ENCODE measurements at places on chromosomes 13 and 19.

DNA sequence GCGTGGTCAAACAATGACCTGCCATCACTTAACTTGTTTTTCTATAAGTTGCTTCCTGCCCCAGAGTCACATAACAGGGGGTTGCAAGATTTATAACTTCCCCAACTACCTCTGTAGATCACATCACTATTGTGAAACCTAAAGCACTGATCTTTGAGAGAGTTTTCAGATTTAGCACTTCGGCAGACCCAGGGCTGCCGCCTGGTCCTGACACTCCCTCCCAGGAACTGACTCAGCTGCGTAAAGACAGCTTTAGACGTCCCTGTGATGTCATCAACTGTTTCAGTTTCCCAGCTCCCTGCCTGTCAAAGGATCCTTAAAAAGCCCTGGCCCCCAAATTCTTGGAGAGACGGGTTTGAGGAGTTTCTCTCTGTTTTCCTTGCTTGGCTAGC is 33.3 kb downstream of the IGFL2 start:
- no peak for DNase-seq

DNA sequence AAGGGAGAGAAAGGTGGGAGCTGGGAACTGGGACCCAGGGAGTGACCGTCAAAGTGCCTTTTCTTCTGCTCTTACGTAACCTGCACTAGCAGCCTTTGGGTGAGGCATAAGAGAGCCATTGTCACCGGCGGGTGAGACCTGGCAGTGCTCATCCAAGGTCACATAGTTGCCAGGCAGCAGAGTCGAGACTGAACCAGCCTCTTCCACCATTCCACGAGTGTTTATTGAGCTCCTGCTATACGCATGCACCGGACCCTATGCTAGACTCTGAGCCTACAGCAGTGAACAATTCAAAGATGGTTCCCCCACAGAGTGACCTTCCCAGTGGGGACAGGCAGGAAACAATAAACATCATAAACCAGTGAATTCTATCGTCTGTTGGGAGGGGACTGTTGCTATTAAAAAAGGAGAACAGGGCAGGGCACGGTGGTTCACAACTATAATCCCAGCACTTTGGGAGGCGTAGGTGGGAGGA is 18.6 kb upstream of the STRN4 start:
- no peak for DNase-seq

- DNase-seq, result no peak
Measured at GRCh38 chr13:51727634-51728274, 76.2 kb downstream of the DHRS12 start.

GRCh38 chr13:114269281-114269770 is 12.1 kb upstream of the UPF3A start:
- DNase-seq, result no peak

DNA sequence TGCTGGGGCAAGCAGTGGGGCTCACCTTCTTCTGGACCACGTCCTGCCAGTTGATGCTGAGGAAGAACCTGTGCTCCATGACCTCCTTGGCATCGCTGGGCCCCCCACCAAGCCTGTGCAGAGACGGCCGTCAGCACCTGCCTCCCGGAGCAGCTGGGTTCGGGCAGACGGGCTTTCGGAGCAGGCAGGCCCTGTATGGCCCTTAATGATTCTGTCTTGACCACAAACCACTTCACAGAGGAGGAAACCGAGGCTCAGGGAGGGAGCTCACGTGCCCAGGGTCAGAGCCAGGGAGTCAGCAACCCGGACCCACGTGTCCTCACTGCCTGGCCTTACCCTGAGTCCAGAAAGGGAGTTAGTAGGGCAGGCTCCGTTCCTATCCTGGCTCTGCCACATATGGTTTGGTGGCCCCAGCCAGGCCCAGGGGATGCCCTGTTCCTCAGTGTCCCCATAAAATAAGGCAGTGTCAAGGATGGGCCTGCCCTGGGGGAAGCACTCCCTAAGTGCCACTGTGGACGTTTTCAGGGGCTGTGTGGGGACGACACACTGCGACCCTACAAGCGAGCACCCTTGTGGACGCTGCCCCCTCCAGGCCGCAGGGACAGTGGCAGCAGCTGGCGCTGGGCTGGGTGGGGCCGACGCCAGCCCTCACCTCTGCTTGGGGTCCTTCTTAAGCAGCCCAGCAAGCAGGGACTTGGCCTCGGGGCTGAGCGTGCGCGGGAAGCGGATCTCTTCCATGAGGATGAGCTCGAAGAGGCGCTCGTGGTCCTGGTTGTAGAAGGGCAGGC is 8.9 kb upstream of the CCNP start:
- no peak for DNase-seq

GRCh38 chr13:67229481-67230403 is at the start of gene PCDH9:
Gene PCDH9, minus strand, starts transcription at chr13:67230336. Its CDS starts 1,896 bp downstream, at chr13:67228440.
- no peak for DNase-seq

GRCh38 chr19:13762635-13763235 is 1.6 kb upstream of the MRI1 start:
- no peak for DNase-seq

DNA sequence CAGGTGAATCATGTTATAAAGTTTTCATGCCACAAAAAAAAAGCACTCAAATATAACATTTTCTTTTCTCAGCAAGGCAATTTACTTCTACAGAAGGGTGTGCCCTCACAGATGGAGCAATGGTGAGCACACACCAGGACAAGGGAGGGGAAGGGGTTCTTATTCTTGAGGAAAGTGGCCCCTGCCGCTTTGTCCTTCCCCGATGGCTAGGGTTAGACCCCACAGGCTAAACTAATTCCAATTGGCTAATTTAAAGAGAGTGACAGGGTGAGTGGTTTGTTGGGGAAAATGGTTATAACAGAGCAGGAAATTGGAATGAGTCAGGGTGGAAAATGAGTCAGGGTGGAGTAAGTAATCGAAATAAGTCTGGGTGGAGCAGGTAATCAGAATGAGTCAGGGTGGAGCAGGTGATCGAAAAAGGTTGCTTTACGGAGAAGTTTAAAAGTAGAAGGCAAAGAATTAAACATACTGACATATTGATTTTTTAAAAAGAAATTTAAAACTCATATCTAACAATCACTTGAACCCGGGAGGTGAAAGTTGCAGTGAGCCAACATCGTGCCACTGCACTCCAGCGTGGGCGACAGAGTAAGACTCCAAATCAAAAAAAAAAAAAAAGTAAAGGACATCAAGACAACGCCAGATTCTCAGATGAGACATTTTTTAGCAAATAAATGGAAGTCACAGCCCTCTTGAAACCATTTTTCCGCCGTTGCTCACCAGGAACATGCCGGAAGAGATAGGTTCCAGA is 813 bp downstream of the ZNF562 start:
- DNase-seq, result peak; percentile 1

GRCh38 chr13:46996316-46997030 is 99.6 kb upstream of the HTR2A start:
- DNase-seq, result no peak

- DNase-seq, result peak; percentile 1
Measured at GRCh38 chr19:3034656-3035541, 5.8 kb upstream of the TLE2 start.

GRCh38 chr13:58655086-58655485 is 1023.5 kb downstream of the PCDH17 start:
- no peak for DNase-seq

- DNase-seq, result no peak
Measured at GRCh38 chr19:17512574-17512939, 1.1 kb downstream of the PGLS start.

GRCh38 chr19:13055213-13056051 is 47.2 kb downstream of the LYL1 start:
- no peak for DNase-seq

- peak; percentile 82 for DNase-seq
Measured at GRCh38 chr19:39941615-39942365, 7.4 kb upstream of the FCGBP start.

DNA sequence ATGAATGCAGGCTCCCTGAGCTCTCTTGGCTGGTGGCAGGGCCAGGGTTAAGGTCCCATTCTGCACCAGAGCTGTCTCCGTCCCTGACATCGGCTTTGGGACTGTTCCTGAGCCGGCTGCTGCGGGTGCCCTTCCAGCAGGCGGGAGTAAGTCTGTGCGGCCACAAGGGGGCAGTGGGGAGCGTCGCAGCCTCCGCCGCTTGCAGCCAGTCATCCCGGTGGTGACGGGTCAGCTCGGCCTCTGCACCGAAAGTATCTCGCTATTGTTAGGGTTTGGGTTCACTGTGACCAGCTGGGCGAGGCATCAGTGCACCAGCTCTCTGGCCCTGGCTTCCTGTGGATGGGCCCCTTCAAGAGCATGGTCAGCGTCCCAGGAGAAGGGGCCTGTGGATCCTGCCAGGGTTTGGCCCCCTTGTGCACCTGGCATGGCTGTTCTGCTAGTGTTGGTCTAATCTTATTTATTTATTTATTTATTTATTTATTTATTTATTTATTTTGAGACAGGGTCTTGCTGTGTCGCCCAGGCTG is 15.1 kb downstream of the NDUFB7 start:
- DNase-seq, result no peak

GRCh38 chr13:21672796-21673538 is 2.1 kb downstream of the FGF9 start:
- no peak for DNase-seq
